AG08395 (cell line): ENCODE measurements at places on chromosomes 7 and 10.
A peak's percentile ranks its signal among the peaks of the same experiment; 100 is the strongest.

GRCh38 chr10:28925121-28925663 lies 247.9 kb downstream of the BAMBI start:
- no peak for DNase-seq

DNA sequence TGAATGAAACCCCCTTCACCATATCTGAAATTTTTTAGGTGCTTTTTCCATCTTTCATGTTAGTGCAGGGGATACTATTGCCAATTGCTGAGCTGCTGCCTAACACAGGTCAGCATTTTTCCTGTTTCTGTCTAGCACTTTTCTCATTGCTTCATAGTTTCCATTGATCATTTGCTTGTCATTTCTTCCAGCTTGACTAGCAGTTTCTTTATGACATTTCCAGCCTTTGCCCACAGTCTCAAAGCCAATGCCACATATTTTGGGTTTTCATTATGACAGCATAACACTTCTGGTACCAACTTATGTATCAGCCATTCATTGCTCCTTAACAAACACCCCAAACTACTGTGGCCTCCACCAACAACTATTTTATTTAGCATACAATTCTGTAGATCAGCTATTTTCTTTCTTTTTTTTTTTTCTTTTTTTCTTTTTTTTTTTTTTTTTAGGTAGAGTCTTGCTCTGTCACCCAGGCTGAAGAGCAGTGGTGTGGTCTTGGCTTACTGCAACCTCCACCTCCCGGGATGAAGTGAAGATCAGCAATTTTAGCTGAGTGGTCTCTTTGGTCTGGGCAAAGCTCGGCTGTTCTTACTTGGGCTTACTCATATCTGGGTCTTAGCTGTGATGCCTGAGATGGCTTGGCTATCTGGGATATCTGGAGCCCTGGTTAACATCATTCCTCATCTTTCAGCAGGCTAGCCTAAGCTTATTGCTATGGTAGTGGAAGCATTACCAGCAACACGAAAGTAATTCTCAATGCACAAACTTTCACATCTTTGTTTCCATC lies 102.3 kb downstream of the EPC1 start:
- no peak for DNase-seq

- no peak for DNase-seq
These were observed 10.2 kb upstream of the PPP1R3C start for GRCh38 chr10:91642831-91643692.

DNA sequence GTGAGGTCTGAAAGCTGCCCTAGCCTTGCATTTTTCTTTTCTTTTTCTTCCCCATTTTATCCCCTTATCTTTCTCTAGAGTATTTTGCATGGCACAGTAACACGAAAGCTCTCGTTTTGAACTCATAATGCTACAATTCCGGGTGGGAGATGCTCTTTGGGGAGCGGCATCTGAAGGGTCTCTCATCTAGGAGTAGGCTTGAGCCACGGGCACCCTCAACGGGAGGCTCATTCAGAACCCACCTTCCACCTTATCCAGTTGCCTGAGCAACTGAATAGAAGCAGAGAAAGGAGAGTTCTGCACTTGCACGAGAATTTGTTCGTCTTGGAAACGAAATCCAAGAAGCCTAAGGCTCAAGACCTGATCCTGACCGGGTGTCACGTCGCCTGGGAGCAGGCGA lies 603.5 kb upstream of the FOXK1 start:
- DNase-seq, result no peak

- no peak for DNase-seq
These were observed 657.3 kb upstream of the COBL start for GRCh38 chr7:51973939-51974338.

DNA sequence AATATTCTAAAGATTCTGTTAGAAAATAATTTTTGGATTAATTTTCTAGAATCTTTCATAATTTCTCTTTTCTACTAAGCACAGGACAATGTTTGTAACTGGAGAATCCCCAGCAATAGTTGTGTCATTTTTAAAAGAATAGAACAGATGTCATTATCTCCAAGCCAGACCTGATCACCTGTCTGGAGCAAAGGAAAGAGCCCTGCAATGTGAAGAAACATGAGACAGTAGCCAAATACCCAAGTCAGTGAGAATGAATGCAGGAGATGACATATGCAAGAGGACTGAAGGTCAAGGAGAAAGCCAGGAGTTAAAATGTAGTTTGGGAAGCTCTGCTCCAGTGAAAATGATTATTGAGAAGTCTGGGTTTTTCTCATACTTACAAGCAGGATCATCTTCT lies 25.4 kb upstream of the ZNF138 start:
- DNase-seq, result no peak

- DNase-seq, result no peak
These were observed 18.1 kb upstream of the GPR141 start for GRCh38 chr7:37665352-37666022.

DNA sequence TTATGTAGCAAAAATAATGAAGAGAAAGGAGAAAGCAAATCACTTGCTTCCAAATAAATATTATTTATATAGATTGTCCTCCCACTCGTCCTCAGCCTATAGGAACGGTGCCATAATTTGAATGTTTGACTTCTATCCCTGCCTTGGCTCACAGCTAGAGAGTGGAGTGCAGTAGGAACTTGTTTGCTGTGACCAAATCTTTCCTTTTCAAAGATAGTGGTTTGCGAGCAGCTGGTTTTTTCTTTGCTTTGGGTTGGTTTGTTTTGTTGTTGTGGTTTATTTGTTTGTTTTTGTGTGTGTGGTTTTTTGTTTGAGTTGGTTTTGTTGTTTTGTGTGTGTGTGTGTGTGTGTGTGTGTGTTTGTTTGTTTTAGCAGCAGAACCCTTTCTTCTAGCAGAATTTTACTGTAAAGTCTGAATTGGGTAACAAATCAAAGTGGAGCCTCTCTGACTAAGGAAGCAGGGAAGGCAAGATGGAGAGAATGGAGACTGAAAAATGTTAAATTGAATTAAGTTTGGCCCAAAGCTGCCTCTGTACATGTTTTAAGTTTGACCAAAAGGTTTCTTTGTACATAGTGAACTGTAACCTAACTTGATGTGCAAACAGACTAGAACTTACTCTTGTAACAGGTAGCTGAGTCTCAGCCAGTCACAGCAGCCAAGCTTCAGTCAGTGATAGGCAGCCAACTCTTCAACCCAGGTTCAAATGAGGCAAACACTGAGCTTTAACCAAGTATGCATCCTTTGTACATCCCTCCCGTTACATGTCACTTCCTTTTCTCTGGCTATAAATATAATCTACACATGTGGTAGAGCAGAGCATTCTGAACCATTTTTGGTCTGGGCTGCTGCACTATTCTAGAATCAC lies 149.5 kb upstream of the LRGUK start:
- DNase-seq, result no peak

GRCh38 chr7:102390697-102391484 lies 5.3 kb upstream of the PRKRIP1 start:
- peak; percentile 87 for DNase-seq

GRCh38 chr7:127885843-127886242 lies 145.4 kb downstream of the LRRC4 start:
- DNase-seq, result peak; percentile 84

- no peak for DNase-seq
These were observed 19.0 kb downstream of the TMEM236 start for GRCh38 chr10:17771017-17771416.

DNA sequence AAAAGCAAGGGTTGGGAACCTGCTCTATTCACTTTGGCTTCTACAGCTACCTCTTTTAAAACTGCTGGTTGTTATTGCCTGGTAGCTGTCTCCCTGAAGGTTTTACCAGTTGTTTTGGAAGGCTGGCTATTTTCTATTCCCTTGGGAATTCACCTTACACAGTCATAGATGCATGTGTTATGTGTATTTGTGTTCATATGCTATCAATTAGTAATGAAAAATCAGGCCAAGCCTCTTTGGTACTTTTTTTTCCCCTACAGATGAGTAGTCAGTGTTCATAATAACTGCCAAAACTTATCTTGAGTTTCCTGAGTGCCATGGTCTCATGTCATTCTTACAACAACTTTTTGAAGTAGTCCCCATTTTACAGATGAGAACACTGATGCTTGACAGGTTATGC lies 738.0 kb upstream of the GALNT17 start:
- DNase-seq, result peak; percentile 7

- peak; percentile 88 for DNase-seq
These were observed 7.8 kb upstream of the UBE2D1 start for GRCh38 chr10:58326967-58327381.

- no peak for DNase-seq
These were observed 29.2 kb upstream of the APBB1IP start for GRCh38 chr10:26408858-26409494.
